ENCODE measurements at places on chromosomes 16 and 17. TPM values are rescaled to one million over a fixed set of nuclear protein-coding genes. Genes with fewer than 3 reads are reported as not detected.
A peak's percentile ranks its signal among the peaks of the same experiment; 100 is the strongest.

Gene NOXO1
- total RNA-seq: not detected

Gene PRR11
- 2.6 TPM for total RNA-seq

DNA sequence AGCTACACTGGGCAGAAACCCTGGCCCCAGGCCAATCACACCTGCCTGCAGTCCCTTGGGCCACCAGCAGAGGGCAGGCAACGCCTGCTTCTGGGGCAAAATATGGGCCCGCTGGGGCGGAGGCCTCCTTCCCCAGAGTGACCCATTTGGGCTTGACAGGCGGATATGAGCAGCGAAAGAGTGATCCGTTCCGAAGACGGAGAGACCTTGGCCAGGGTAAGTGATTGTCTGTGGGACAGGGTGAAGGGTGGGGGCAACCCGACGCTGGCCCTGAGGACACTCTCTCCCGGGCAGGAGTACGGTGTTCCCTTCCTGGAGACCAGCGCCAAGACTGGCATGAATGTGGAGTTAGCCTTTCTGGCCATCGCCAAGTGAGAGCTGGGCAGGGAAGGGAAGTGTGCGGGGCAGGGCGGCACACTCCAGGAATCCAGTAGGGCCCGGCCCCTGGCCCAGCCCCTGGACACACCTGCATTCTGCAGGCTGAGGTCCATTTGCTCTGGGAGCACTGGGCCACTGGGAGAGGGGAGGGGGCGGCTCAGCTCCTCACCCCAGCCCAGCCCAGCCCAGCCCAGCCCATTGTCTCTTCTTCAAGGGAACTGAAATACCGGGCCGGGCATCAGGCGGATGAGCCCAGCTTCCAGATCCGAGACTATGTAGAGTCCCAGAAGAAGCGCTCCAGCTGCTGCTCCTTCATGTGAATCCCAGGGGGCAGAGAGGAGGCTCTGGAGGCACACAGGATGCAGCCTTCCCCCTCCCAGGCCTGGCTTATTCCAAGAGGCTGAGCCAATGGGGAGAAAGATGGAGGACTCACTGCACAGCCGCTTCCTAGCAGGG is 3.5 kb upstream of the NHERF1 start:
- peak; percentile 93 for DNase-seq

DNA sequence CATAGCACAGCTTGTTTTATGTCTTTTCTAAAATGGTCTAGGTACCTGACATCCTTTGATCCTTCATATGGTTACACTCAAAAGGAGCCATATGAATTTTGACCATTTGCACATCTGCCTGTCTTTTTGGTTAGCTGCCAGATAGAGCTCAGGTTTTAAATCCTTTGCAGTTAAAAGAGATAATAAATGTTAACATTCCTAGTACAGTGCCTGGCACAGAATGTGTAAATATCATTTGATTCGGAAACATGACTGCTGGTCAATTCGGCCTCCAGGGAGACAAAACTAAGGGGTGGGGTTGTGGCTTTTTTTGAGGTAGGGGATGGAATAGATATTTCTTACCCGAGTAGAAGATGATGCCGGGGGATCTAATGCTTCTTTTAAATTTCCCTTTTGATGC is 64.2 kb downstream of the FTO start:
- no peak for DNase-seq

Measured in sciatic nerve (tissue), 2 donors.